ENCODE measurements at places on chromosomes 3 and 15.

- DNase-seq = no peak
These were observed 525.9 kb upstream of the KCNMB2 start for GRCh38 chr3:178010306-178010705.

DNA sequence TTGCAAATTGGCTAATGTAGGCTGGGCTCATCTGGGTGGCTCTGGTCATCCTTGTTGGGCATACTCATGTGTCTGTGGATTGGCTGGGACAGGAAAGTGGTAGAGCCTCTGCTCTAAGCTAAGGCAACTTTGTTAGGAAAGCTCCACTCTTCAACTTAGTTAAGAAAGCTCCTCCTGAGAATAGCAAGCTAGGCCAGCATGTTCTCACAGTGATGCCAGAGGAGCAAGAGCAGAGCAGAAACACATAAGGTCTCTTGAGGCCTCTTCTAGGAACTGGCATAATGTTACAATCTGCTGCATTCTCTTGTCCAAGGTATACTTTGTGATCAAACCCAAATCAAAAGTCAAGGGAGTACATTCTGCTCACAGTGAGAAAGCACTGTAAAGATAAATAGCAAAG lies 158.6 kb upstream of the RORA start:
- no peak for DNase-seq

DNA sequence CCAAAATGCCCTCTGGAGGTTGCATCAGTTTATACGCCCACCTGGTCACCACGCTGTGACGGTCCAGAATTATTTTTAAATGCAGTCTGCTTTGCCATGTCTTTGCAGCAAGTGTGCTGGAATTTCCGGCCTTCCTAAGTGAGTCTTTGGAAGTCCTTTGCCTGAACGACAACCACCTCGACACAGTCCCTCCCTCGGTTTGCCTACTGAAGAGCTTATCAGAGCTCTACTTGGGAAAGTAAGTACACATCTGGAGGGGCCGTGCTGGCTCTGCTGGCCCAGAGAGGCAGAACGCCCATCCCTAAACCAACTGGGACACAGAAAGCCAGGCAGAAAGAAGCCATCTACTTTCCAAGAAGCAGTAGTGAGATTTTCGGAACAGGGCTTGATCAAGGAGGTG lies 101.8 kb downstream of the LRRK1 start:
- DNase-seq = no peak

- DNase-seq = no peak
These were observed 1.4 kb downstream of the ATP11B start for GRCh38 chr3:182794455-182795388.

DNA sequence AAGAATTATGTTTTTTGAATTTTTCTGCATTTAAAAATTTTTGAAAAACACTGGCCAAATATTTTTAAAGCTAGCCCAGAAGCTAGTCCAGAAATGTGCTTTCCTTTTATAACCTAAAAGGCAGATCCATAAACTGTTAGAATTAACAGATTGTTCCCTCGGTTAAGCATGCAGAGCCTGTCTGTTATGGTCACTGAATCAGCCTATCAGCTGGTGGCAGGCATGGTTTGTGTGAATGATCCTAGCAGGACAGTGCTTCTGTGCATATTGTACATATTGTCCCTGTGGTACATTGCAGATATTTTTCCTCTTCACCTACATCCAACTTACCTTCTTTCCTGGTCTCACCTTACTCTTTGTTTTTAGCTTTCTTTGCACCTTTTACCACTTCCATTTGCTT lies 53.3 kb downstream of the RARB start:
- DNase-seq = no peak

GRCh38 chr3:17686613-17687012 lies 55.8 kb downstream of the TBC1D5 start:
- no peak for DNase-seq

GRCh38 chr3:145936971-145937370 lies 224.0 kb downstream of the PLOD2 start:
- no peak for DNase-seq

DNA sequence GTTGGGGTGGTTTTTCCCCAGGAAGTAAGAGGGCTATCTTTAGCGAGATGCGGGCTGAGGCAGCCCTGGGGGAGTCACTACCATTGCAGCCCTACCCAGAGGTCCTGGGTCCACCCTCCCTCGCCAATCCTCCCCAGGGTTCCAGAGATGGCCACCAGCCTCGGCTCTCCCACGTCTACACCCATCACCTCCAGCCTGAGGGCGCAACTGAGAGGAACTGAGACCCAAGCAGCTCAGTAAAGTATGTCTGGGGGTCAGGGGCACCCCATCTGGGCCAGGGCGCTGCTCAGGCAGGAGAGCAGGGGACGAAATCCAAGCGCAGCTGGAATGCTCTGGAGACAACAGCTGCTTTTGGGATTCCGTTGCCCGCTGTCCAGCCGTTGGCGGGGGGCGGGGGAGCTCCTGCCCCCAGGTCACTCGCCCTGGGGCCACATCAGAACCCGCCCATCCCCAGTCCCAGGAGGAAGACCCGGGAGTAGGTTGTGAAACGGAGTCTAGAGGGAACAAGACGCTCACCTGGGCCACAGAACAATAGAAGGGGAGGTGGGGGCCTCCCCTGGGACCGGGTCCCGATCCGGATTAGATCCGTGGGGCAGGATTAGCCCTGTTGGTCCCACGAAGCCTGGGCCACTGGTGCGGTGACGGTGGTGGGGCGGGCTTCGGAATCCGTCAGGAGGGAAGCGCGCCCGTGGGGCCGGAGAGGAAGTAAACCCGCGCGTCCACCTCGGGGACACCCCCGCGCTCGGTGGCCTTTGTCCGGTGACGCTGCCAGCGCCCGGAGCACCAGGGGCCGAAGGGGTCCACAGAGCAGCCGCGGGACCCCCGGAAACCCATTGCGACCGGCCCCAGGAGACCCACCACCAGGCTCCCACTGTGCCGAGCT lies 1.4 kb upstream of the NDUFAF3 start:
- DNase-seq = no peak

DNA sequence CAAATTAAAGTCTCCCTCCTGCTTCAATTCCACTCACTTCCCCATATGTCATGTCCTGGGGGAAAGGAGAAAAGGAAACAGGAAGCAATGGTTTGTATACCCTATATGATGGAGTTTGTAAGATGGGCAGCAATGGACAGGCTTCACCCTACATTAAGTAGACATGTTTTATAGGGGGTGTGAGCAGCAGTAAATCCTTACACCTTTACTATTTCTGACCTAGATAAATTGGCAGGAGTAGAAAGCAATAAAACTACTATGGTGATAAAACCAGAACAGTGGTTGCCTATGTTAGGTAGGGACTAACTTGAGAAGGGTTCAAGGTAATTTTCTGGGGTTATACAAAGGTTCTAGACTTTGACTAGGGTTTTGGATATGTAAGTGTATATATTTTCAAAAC lies 301.7 kb downstream of the GBE1 start:
- DNase-seq = no peak

GRCh38 chr3:184805351-184806038 lies 6.5 kb upstream of the VPS8 start:
- DNase-seq = no peak

GRCh38 chr15:41006479-41006878 lies 53.2 kb downstream of the CHAC1 start:
- DNase-seq = no peak

GRCh38 chr3:16302082-16302631 lies 37.1 kb downstream of the OXNAD1 start:
- no peak for DNase-seq

GRCh38 chr3:23549148-23549910 lies 256.4 kb upstream of the UBE2E1 start:
- no peak for DNase-seq

GRCh38 chr3:51944451-51945021 lies 2.4 kb downstream of the PARP3 start:
- DNase-seq = no peak

DNA sequence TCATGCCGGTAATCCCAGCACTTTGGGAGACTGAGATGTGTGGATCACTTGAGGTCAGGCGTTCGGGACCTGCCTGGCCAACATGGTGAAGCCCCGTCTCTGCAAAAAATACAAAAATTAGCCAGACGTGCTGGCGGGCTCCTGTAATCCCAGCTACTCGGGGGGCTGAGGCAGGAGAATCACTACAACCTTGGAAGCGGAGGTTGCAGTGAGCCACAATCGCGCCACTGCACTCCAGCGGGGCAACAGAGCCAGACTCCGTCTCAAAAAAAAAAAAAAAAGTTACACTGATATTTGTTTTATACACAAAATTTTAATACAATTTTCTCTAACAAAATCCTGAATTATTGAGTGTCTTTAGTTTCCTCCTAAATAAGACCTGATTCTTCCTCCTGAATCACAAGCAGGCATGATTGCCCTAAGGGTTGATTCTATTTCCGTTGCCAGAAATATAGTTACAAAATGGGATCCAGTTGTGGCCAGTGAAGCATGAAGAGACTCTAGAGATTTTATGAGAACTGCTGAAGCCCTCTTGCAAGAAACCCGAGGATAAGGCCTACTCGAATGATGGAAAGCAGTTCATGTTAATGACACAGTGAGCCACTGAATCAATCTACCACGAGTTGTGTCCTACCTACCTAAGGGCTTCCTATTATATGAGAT lies 9.6 kb upstream of the SMARCC1 start:
- DNase-seq = no peak

DNA sequence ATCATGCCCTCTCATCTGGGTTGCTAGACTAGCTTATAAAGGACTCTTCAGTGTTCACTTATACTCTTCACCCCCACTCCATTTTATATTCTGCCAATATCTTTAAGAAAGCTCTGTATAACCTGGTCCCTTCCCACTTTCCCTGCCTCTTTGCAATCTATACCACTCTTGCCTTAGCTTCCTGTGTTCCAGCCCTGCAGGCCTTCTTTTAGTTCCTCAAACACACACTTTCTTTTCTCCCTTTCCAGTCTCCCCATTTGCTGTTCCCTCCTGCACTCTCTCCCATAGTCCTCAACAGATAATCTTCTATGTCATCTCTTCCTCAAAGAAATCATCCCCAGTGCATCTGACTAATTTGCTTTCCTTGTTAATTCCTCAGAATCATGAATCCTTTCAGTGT lies 28.7 kb downstream of the SENP8 start:
- no peak for DNase-seq

GRCh38 chr3:57617739-57618138 lies 20.6 kb upstream of the ARF4 start:
- no peak for DNase-seq

DNA sequence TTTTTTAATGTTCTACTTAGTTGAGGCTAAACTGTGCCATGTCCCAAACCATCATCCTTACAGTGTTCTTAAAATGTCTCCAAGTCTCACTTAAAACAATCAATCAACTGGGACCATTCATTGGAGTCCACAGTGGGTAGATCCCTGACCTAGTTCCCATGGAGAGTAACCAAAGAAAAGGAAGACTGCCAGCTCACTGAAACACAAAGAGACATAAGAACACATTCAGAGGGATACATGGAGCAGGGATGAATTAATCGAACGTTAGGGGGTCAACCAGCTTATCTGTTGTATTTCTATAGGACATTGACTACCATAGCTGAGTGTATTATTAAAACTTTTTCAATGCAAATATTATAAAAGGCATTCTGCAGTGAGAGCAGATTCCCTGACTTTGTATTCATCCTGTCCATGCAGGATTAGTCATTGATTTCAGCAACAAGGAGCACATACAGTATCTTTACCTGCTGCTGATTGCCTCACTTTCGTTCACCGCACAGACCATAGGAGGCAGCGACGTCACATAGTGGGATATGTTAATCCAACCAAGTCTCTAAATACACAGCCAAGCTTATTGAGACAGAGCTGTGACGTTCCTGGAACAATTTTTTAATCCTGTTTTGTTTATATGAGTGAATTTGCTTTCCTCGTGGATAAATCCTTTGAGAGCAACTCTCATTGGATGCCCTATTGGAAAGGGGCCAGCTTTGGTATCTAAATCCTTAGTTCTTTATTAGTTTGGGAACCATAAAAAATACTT lies 364.9 kb upstream of the RBMS3 start:
- DNase-seq = no peak

- DNase-seq = no peak
These were observed 6.3 kb downstream of the XCR1 start for GRCh38 chr3:46020766-46021510.

DNA sequence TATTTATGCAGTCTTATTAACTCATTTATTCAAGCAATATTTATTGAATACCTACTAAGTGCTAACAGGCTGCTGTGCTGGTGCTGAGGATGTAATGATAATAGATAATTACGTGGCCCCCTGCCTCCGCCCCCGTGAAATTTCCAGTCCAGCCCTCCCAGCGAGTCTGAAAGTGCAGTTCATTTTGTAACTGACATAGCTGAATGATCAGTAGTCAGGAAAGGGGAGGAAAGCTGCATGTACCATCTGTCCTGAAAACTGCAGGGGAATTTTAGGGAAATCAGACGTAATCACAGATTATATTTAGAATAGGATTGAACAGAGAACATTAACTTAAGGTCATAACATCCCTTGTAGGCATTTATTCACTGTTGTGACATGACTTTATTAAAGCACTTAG lies 736.8 kb downstream of the MCTP2 start:
- no peak for DNase-seq

- DNase-seq = no peak
These were observed 34.4 kb downstream of the CORO2B start for GRCh38 chr15:68612979-68613740.

DNA sequence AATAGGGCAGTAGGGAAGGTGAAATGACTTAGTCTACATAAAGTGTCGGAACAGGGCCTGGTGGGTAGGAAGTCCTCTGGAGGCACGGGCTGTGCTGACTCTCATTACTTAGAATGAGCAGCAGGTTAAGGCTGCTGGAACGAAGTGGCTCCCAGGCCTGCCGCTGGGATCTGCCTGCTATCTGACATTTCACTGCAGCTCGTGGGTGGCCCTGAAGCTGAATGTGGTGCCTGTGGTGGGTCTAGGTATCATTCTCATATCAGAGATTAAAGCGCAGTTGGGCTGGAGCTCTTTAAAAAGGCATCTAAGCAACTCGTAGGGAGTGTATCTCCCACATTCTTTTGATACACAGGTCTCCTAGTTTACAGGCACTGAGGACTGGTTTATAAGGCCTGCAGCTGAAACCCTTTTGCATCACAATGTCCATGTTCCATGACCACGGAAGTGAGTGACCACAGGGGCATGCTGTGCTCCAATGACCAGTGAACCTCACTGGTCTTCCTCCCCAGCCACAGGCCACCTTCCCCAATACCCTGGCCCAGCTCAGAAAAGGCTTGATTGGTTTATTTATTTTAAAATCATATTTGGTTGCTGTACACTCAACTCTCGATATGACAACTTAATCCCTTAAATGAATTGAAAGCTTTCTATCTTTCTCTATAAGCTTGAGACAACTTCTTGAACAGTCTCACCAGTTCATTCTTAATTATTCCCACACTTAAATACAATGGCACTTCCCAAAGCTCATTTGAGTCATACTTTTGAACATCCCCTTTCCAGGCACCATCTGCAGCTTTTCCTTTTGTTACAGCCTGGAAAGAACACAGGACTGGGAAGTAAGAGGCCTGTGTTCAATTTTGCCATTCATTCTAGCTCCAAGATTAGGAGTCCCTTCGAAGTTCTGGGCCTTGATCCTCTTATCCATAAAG lies 19.0 kb downstream of the ADAMTS9 start:
- DNase-seq = no peak

GRCh38 chr3:25679642-25680302 lies 15.1 kb upstream of the TOP2B start:
- DNase-seq = no peak
